Activated naive CD4-positive, alpha-beta T cell treated with anti-CD3 and anti-CD28 coated beads, Interleukin-2, amount 50 U/mL, for 16 hours (primary cell): ENCODE measurements at places on chromosomes 12 and 14.

DNA sequence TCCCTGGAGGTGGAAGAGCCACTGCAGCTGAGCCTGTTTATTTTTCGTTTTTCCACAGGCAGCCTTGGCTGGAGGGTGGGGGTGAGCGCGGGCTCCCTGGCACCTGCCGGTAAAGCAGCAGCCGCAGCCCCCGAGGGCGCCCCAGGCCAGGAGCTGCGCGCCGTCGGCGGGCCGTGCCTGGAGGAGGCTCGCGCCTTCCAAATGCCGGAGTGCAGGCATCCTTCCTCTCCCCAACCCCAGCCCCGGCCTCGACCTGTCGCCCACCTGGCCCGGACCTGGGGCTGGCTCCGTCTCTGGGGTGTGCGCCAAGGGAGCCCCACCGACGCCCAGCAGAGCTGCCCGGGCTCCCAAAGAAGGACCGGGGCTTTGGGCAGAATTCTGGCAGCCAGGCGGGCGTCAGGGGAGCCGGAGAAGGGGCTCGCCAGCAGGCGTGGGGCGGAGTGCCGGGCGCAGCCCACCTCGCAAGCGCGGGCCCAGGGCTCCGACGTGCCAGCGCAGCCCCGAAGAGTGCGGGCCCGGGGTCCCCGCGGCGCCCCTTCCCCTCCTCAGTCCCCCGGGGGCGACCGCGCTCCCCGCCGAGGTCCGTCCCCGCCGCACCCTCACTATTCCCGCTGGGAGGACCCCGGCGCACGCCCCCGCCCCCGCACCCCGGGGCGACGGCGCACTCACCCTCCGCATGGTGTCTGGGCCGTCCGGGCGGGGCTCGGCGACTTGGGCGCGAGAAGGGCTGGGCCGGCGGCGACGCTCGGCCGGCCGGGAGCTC lies 130.3 kb downstream of the NDUFA12 start:
- no peak for DNase-seq

DNA sequence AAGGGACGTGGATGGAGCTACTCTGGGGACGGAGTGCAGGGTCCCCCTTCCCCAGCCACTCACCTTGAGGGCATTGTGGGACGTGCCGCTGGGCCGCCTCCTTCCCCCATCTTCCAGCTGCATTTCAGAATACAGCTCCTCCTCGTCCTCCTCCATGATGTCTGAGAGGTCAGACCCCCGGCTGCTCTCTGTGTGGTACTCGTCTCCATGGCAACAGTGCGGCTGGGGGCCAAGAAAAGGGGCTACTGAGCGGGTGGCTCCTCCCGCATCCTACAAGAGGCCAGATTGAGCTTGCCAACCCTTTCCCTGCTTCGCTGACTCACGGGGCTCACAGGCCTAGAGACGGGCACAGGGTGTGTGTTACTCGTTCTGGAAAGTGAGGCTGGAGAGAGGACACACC lies 90.4 kb downstream of the PIWIL1 start:
- no peak for DNase-seq

GRCh38 chr14:106586098-106586704 lies 1059.8 kb downstream of the TMEM121 start:
- peak; percentile 68 for DNase-seq

DNA sequence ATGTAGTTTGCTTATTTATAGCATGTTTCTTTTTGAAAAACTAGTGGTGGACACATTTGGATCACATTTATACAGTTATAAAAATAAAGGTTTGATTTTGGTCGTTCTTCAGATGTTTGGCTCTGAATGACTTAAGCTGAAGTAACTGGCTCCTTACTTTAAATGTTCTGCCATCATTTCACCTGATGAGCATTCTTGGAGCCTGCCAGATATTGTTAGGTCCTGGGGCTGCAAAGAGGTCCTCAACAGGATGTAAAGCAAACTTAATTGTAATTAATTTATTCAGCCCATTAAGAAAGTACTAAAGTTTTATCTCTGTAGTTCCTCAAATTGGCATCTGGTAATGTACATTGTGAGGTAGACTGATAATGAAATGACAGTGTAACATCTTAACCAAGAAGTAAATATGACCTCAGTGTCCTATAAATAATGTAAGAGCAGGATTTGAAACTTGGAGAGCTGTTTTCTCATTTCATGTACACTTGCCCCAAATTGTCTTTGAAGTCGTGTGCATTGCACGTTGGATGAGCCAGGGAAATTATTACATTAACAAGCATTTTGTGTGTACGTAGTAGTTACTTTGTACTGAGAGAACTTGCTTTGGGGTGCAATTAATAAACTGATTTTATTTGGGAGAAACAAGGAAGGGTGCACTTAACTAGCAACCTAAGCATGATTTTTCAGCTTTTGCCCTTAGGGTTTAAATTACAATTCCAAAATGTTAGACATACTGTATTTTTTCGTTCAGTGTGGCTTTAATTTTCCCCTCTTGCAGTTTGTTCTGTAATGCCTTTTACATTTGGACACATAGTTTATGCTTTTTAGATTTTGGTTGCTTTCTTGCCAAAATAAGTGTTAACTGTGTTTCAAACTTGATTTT lies 7.5 kb downstream of the EIF5 start:
- DNase-seq = no peak

DNA sequence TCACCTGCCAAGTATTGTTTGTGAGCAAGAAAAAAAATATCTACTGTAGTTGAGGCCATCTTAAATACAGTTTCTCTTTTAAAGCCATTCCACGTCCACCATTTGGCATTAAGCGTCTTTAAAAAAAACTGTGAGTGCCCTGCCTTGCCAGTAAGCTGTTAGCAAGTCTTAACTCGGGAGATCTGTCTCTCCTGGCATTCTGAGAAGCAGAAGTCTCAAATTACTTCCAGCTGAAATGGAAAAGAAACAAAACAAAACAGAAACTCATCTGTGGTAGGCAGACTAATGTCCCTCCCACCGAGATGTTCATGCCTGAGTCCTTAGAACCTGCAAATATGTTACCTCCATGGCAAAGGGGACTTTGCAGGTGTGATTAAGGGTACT lies 126.2 kb downstream of the CRADD start:
- DNase-seq = no peak

- no peak for DNase-seq
These were observed 83.6 kb upstream of the HECTD1 start for GRCh38 chr14:31291210-31291609.

- DNase-seq = no peak
These were observed 11.5 kb upstream of the CABP1 start for GRCh38 chr12:120628919-120629318.

DNA sequence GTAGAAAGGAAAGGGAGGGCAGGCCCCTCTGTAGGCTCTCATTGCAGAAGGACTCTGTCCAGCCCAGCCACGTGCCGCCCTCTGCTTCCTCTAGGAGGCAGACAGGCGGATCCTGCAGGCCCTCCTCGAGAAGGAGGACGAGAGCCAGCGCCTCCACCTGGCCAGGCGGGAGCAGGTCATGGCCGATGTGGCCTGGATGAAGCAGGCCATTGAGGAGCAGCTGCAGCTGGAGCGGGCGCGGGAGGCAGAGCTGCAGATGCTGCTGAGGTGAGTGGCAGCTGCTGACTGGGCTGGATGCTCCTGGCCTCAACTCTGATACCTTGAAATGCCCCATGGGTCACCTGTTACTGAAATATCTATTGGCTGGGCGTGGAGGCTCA lies 10.9 kb downstream of the TCHP start:
- no peak for DNase-seq

DNA sequence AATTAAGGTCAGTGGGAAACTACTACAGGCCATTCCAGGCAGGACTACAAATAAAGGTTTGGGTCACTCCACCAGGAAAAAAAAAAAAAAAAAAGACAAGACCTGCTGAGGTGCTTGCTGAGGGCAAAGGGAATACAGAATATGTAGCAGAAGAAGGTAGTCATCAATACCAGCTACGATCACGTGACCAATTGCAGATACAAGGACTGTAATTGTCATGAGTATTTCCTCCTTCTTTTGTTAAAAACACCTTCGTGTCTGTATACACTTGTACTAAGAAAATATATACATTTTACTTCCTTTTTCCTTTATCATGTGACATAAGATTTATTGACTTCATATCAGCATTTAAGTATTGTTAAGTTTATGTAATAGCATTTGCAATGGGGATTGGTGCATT lies 19.2 kb downstream of the GYS2 start:
- DNase-seq = no peak

GRCh38 chr14:23071921-23072539 lies 14.7 kb upstream of the CDH24 start:
- no peak for DNase-seq

- peak; percentile 40 for DNase-seq
These were observed 1090.2 kb downstream of the BCL11B start for GRCh38 chr14:98181768-98182167.

- no peak for DNase-seq
These were observed 140.2 kb downstream of the MED13L start for GRCh38 chr12:116137318-116137717.

- no peak for DNase-seq
These were observed 420.7 kb downstream of the DAD1 start for GRCh38 chr14:22168092-22168955.

- DNase-seq = no peak
These were observed 155.7 kb downstream of the DPF3 start for GRCh38 chr14:72738161-72738611.

DNA sequence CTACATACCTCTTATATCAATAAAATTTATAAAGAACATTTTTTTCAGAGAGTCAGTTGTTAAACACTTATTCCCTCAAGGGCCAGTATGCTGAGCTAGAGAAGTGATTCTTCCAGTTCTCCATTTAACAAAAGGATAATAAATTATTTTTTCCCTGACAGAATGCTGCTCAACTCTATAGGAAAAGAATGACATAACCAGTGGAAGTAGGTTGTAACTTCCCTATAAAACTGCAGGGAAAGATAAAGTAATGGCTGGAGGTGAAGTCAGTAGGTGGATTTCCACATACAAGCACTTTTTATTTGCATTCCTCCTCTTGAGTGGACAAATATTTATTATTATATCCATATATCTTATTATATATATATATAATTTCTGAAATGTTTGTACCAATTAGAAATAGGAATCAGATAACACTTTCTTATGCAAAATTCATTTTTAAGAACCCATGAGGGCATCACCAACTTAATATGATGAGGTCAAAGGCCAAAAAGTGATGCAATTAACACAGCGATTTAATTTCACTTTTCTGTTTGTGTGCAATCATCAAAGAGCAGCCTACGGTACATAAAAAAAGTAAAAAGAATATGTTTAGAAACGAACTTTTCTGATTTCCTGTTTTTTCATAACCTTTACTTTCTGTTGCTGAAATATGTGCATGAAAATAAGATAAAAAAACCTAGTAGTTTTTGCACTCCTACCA lies 175.3 kb downstream of the PRKD1 start:
- no peak for DNase-seq

GRCh38 chr14:105481886-105482457 lies 4.7 kb upstream of the CRIP1 start:
- peak; percentile 82 for DNase-seq

- no peak for DNase-seq
These were observed 209.5 kb upstream of the ARHGAP5 start for GRCh38 chr14:31867570-31867969.

- no peak for DNase-seq
These were observed 136.8 kb upstream of the TBX3 start for GRCh38 chr12:114820796-114821195.

DNA sequence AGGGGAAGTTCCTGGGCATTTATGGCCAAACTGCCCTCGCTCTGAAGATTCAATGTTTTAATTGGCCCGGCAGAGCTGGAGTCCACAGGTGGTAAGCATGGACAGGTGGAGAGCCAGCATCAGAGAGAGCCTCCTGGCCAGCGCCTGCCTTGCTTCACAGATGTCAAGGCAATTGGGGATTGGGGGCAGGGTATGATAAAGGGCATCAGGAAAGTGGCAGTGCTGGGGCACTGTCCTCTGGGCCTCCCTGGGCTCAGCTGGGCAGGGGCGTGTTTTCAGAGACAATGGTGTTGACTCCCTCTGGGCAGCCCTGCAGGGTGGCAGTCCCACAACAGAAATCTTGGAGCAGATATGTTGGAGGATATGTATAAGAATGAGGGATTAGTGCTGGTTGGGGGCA lies 237.3 kb downstream of the CACNA1C start:
- no peak for DNase-seq

GRCh38 chr12:98352218-98352811 lies 163.1 kb upstream of the TMPO start:
- no peak for DNase-seq

- no peak for DNase-seq
These were observed 41.2 kb downstream of the COCH start for GRCh38 chr14:30915596-30915995.

DNA sequence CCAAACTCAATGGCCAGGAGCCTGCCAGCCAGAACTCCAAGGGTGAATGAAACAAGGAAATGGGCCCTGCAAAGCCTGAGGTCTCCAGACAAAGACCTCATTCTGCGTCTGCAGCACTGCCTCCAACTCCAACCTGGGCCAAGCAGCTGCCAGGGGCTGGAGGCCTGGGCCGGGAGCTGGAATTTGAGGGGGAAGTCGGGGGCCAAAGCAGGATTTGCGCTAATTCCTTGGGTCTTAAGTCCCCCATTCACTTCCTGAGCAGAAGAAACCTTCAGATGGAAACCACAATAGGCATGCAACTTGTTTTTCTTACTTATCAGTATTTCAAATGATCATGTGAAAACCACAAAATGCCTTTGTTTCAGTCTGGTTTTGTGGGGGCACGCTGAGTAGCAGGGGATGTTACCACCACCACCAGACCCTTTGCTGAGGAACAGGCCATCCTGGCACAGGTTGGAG lies 23.0 kb upstream of the TC2N start:
- no peak for DNase-seq

- DNase-seq = no peak
These were observed 30.7 kb downstream of the PXN start for GRCh38 chr12:120234643-120235368.
